ENCODE measurements at places on chromosomes 7 and 10. TPM values are rescaled to one million over a fixed set of nuclear protein-coding genes. Genes with fewer than 3 reads are reported as not detected.

Gene COL17A1
- total RNA-seq = under 0.01 TPM

Gene MSS51
- total RNA-seq = 2.4 TPM

Gene NEUROG3
- total RNA-seq = not detected

Gene SORCS1
- not detected for total RNA-seq

Gene OAT
- total RNA-seq = 202 TPM

- no peak for DNase-seq
Measured at GRCh38 chr7:137692399-137692798, 154.4 kb downstream of the DGKI start.

GRCh38 chr7:158082761-158083160 is 504.9 kb downstream of the PTPRN2 start:
- no peak for DNase-seq

- no peak for DNase-seq
Measured at GRCh38 chr10:48699011-48699627, 14.4 kb downstream of the WDFY4 start.

DNA sequence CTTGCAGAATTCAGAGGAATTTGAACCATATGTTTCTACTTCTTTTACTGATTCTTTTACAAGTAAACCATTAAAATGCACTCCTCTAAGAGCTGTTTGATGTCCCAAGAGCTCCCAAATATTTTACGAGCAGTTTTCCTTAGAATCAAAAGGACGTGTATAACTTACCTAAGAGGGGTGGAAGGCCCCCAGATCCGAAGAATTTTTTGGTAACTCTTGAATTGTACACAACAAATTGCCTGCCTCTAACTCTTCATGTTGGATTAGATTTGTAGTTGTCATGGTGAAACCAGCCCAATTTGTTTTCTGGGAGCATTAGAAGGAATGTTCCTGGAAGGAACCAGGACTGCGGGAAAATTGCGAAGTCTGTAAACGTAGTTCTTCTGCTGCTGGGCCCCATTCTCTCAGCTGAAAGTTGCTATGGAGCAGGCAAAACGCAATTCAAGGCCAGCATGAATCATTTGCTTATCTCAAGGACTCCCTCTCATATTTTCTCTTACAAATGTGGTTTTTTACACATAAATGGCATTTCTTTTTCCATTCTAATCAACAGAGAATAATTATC is 124.8 kb upstream of the TMEM72 start:
- no peak for DNase-seq

DNA sequence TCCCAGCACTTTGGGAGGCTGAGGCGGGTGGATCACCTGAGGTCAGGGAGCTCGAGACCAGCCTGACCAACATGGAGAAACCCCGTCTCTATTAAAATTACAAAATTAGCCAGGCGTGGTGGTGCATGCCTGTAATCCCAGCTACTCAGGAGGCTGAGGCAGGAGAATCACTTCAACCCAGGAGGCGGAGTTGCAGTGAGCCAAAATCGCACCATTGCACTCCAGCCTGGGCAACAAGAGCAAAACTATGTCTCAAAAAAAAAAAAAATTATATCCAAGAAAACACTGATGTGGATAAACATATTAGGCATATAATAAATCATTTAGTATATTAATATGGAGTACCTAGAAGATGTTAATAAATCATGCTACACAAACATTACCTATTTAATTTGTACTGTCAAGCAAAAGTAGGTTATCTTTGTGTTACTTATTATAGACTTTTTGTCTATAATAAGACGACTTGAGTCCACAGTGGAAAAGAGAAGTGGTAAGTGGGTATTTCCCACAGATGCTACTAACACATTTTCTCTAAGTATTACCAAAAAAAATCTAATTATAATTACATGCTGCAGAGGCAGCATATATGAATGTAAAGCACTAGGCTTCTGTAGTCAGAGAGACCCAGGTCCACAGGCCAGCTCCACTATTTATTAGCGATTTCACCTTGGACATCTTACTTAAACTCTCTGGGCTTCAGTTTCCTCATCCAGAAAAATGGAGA is 34.5 kb downstream of the DNMBP start:
- no peak for DNase-seq

GRCh38 chr10:84607523-84607922 is 279.1 kb downstream of the CCSER2 start:
- DNase-seq = no peak

DNA sequence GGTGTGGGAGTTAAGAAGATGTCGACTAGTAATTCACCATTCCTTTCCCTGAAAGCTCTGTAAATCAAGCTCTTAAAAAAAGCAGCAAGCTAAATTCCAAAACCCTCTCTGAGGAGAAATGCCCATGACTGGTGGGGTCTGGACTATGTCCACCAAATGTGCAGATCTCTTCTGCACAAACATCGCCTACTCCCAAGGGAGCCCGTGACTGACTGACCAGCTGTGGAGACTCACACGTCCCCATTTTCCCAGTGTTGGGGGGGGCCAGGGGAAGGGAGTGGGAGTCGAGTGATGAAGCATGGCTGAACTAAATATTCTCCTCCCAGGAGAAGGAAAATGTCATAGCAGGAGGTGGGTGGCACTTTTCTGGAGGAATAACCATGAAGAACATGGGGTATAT is 164.1 kb upstream of the HPS1 start:
- no peak for DNase-seq

DNA sequence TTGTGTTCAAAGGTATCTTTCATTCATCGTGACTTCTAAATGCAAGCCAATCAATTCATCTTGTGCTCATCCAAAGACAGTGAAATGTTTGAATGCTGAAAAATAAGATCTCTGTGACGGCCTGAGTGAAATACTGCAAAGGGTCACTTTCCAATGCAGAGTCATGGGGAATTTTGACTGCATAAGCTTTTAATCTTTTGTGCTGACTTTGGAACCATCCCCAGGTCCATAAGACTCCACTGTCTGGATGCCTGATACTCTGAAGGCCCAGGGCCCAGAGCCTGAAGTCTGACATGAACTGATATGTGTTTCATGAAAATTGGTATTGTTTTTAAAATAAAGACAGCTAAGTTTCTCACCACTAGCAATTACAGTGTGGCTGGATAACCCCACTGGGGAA is 39.0 kb downstream of the PPP1R3C start:
- DNase-seq = no peak

GRCh38 chr7:81014908-81015307 is 96.1 kb upstream of the SEMA3C start:
- DNase-seq = no peak

DNA sequence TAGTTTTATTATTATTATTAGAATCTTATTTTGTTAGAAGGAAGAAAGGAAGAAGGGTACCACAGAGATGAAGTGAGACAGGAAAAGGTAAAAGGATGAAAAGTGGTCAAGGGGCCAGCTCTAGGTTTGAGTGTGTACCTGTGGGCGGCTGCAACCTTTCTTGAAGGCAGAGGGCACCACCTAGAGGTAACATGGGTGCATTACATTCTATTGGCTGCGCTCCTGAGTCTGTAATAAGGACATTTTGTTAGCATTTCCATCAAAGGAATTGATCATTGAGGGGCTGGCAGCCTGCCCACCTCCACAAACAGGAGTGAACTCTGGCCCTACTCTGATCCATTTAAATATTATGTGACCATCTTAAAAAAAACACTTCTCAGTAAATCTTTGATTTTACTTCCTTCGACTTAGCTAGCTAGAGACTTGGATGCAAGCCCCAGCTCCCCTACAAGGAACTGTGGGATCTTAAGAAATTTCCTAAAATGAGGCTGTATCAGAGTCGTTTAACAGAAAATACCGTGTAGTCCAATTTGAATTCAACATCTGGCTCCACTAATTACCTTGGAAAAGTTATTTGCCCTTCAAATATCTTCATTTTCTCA is 610.4 kb downstream of the IPMK start:
- DNase-seq = peak; percentile 71

DNA sequence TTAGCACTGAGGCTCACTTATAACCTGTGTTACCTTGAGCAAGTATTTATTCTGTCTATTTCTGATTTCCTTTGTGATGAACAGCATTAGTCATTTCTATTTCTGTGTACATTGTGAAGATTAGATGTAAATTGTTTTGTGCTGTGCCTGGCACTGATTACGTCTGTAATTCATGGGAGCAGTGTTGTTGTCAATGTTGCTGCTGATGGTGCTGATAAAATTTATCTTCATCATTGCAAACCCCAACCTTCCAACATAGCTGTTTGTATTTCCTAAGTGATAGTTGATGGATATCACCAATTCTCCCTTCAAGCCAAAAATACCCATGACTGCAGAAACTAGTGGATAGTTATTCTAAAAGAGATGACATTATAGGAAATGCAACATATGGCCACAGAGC is 400.5 kb upstream of the GRM3 start:
- no peak for DNase-seq

DNA sequence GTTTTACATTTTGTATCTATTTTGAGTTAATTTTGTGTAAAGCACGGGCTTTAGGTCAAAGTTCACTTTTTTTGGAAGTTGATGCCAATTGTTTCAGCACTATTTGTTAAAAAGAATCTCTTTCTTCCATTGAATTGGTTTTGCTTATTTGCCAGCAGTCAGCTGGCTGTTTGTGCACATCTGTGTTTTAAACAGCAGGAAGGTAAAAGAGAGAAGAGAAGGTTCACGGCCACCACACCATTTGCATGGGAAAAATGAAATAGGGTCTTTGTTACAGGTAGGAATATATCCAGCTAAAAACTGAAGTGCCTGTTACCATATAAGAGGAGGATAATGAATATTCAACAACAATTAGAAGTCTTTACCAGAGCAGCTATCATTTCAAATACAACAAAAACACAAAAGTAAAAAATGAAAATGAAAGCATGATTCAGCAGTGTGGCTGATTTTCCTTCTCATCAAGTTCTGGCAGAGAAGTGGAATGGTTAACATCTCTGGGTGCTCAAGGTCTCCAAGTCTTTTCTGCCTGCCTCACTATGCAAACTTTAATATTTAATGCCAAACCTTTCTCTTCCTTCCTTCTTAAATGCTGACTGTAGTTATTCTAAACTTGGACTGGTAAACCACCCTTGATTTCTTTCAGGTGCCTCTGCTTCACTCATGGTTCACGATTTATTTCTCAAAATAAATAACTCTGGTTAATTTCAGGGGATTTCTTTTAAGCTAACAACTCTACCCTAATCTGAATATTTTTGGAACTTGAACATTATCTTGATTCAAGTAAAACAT is 841.5 kb downstream of the GRM8 start:
- DNase-seq = no peak

GRCh38 chr7:149457766-149458165 is 3.1 kb downstream of the ZNF777 start:
- DNase-seq = no peak

- no peak for DNase-seq
Measured at GRCh38 chr10:87613751-87614150, 45.9 kb upstream of the PAPSS2 start.

- DNase-seq = no peak
Measured at GRCh38 chr7:128912281-128912680, 1.8 kb upstream of the KCP start.

DNA sequence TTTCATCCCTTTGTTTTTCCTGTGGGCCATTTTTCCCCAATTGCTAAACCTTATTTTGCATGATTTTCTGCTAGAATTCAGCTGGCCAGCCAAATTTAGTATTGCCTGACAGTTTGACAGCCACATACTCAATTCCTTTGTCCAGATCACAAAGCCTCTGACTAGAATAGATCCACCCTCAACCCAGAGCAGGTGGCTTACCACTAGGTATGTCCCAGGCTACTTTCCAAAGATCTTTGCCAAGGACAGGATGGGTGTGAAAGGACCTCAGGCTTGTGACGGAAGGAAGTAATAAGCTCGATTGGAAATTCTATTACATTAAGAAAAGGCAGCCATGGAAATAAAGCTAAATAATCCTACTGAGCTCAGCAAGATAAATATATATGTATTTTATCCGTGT is 50.6 kb upstream of the AGK start:
- DNase-seq = no peak

GRCh38 chr10:68576118-68576517 is 16.0 kb downstream of the TET1 start:
- DNase-seq = no peak

GRCh38 chr7:103065667-103066066 is 8.9 kb downstream of the FBXL13 start:
- no peak for DNase-seq

- DNase-seq = peak; percentile 88
Measured at GRCh38 chr7:1232623-1233332, at the start of gene UNCX. TSS of gene UNCX (plus strand) at chr7:1232872. CDS start at chr7:1233018, 146 bp downstream.

GRCh38 chr7:33040803-33041516 is 21.6 kb downstream of the NT5C3A start:
- DNase-seq = no peak

DNA sequence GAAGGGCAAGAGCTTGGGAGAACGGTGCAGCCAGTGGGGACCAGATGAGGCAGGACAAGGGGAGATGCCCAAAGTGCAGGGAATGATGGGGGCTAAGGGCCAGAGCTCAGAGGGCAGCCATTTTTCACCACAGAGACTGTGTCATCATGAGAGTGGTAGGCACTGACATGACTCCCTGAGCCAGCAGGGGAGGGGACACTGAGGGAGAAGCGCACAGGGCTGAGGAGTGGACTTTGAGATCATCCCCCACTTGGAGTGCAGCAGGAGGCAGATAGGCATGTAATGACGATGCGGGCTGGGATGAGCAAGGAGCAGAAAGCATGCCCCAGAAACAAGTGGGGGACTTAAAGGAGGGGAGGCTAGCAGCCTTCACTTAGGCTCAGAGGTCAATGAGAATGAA is 5.2 kb upstream of the SMKR1 start:
- no peak for DNase-seq

GRCh38 chr10:123804716-123805115 is 86.9 kb downstream of the CPXM2 start:
- no peak for DNase-seq

DNA sequence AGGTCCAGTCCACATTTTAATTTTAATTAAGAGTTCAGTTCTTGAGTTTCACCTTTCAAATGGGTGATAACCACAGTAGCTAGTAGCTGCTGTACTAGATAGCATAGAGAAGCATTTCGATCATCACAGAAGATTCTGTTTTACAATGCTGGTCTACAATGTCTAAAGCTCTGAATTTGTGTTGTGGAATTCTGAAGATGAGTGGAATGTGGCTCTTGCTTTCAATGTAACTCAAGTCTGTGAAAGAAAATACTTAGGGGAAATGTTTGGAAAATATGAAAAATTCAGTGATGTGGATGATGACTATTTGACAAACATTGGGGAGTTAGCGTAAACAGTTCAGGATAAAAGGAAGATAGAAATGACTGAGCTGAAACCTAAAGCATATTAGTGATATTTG is 139.4 kb downstream of the GNAT3 start:
- DNase-seq = peak; percentile 42

- DNase-seq = peak; percentile 29
Measured at GRCh38 chr10:130495116-130495862, 359.1 kb downstream of the GLRX3 start.
